Islet precursor cell (in vitro differentiated cells): ENCODE measurements at places on chromosomes 7 and 10.

DNA sequence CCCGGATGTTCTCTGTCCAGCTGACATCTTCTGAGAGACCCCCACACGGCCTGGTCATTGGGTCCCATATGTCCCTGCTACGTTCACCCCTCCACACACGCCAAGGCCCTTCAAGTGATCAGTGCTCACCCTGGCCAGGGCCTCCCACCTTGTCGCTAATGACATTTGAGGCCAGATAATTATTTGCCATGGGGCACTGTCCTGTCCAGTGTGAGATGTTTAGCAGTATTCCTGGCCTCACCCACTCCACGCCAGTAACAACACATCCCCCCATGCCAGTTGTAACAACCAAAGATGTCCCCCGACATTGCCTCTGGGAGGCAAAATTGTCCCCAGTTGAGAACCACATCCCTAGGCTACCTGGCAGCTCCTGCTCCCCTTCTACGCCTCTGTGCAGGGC, 49.9 kb upstream of the NANOS1 start:
- peak; percentile 17 for DNase-seq

- DNase-seq: no peak
These were observed 117.4 kb upstream of the GNAI1 start for GRCh38 chr7:80017101-80017698.

DNA sequence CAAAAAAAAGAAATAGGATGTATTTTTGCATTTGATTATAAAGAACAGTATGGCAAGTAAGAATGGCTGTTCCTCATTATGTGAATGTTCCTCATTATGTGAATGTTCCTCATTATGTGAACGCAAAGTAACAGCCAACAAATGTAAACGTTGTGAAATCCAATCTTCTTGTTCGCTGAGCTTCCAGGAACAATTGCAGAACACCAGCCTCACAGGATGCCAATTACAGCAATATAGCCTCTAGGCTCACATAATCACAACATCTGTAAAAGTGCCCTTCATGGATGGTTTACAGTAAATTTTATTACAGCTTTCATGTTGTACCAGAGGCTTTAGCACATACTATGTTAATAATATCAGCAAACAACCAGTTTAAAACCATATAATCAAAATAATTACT, 71.6 kb downstream of the THSD7A start:
- no peak for DNase-seq

- DNase-seq: peak; percentile 86
These were observed 35.0 kb downstream of the EVX1 start for GRCh38 chr7:27277628-27278027.

DNA sequence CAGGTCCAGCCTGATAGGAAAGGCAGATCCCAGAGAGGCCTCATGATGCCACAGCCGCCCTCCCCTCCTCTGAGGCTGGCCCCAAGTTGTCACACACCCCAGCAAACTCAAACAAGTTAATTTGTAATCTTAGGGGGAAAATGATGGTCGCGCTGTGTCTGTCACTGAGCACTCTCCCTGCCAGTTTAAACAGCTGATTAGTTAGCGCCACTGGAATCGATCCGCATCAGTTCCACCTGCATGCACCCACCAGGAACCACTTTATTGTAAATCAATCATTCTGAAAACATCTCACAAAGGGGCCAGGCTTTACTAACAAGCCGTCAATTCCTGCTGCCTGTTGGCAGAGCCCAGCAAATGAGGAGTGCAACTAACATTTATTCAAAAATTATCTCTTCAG, 870.9 kb downstream of the KCNMA1 start:
- no peak for DNase-seq

- peak; percentile 85 for DNase-seq
These were observed at the start of gene TCERG1L for GRCh38 chr10:131311661-131312477. Gene TCERG1L, minus strand, starts transcription at chr10:131311721. Its CDS starts 86 bp downstream, at chr10:131311635.

DNA sequence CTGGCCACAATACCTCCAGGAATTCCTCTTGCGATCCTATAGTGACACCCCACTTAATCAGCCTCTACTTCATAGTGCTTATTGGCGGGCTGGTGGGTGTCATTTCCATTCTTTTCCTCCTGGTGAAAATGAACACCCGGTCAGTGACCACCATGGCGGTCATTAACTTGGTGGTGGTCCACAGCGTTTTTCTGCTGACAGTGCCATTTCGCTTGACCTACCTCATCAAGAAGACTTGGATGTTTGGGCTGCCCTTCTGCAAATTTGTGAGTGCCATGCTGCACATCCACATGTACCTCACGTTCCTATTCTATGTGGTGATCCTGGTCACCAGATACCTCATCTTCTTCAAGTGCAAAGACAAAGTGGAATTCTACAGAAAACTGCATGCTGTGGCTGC, 56.8 kb downstream of the GPR141 start:
- no peak for DNase-seq

DNA sequence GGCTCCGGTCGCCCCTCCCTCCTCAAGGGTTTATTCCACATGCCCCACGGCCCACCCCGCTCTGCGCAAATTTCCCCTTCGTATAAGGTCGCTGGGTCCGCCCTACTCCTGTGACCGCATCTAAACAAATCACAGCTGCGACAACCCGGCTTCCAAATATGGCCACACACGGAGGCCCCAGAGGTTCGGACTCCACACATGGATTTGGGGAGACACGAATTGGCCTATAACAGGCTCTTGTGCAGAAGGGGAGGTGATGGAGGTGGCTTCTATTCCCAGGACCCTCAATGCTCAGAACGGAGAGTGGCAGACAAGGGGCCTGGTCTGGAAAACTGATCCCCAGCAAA, 90.1 kb downstream of the FOXL3 start:
- DNase-seq: peak; percentile 34

- no peak for DNase-seq
These were observed 33.3 kb downstream of the DDC start for GRCh38 chr7:50531928-50532327.
